ENCODE measurements at places on chromosomes 5 and 9. TPM values are rescaled to one million over a fixed set of nuclear protein-coding genes. Genes with fewer than 3 reads are reported as not detected.

TPPP gene
- 7.4 TPM for total RNA-seq

DNA sequence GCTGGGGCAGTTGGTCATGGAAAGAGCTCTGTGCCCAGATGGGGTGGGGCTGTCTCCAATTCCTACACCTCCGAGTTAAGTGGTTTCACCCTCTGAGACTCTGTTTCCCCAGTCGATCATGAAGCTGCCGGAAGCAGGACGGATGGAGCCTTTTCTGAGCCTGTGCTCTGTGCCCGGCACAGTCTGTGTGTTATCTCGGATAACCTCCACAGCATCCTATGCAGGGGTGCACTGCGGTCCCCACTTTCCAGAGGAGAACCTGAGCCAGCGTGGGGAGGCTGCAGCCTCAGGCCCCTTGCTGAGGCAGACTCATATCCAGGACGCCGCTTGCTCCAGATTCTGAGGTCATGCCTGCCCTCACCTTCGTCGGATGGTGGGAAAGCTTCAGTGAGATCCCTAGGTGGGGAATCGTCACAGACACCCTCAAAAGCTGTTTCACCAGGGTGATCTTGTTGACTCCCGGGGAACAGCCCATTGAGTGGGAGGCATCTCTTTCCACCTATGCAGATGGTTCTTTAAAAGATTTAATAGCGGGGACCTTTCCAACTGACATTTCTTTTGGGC is 6.9 kb upstream of the COL5A1 start:
- no peak overlapping the region for H3K27ac ChIP-seq
- H3K36me3 ChIP-seq: no peaks in the 10 kb centered on the region
- DNase-seq: peak; percentile 13
- H3K27me3 ChIP-seq: no peaks in the 10 kb centered on the region
- H3K4me1 ChIP-seq: no peaks in the 10 kb centered on the region

DNA sequence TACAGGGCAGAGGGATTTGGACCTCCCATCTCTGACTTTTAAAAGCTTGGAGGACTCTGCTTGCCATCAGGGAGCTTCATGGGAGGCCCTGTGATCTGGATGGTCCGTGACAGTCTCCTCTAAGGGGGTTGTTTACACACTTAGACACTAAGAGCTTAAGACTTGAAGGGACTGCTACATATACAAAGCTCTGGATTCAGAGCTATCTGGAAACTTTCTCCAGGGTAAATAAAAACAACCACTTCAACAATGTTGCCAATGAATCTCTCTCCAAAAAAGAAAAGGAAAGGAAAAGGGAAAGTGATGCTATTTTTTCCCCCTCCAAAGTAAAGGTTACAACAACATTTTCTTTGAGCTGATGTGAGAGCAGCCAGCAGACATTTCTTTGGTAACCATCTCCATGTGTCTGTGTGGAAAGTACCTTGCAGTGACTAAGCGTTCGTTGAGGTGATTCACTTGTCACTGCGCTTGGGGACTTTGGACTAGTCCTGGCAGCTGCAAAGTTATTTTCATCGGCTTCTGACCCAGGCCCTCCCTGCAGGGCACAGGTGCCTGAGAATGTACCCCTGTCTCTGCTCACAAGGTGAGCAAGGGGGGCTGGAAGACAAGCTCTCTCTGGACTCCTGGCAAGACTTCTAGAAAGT is 262.1 kb upstream of the KLF4 start:
- peak; percentile 86 for DNase-seq
- H3K27ac ChIP-seq: peak overlapping the region; percentile 80
- no peaks in the 10 kb centered on the region for H3K36me3 ChIP-seq
- H3K4me1 ChIP-seq: peaks cover 29% of the 10 kb centered on the region
- H3K27me3 ChIP-seq: no peaks in the 10 kb centered on the region

DNA sequence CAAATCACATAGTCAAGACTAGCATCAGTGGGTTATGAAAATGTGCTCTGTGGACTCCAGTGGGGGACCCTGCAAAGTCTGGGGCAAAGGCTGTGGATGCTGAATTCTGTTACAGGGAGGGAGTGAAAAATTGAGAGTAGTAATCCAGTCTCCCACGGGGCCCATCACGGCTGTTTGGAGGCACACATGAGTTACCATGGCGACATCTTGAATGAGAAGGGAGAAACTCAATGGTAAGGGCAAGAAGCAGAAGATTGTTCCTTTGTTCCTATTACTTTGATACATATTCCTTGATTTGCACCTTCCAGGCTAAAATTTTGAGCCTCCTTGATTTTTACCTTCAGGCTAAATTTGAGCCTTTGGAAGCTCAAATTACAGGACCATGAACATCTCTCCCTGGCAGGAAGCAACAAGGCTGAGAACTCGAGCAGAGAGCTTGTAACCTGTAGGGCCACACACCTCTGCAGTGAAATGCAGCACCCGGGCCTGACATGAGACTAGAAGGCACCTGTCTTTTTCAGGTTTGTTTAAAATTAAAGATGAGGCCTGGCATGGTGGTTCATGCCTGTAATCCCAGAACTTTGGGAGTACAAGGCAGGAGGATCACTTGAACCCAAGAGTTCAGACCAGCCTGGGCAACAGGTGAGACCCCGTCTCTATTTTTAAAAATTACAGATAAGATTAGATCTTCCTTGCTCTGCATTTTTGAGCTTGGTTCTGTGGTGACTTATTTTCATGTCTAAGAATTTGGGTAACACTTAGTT is 31.0 kb upstream of the ZFR start:
- no peak for DNase-seq
- no peak overlapping the region for H3K27ac ChIP-seq
- H3K4me3 ChIP-seq: no peak overlapping the region
- H3K36me3 ChIP-seq: no peaks in the 10 kb centered on the region
- no peaks in the 10 kb centered on the region for H3K27me3 ChIP-seq

DNA sequence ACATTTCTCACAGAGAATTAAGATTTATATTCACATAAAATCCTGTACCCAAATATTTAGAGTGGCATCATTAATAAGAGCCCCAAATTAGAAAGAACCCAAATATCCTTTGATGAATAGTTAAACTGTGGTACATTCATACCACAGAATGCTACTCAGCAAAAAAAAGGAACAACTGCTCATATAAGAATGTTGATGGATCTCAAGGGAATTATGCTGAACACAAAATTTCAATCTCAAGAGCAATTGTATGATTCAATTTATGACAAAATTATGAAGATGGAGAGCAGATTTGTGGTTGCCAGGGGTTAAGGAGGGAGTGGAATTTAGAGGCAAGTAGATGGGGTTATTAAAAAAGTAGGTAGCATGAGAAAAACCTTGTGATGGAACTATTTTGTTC is 4.5 kb upstream of the PAIP1 start:
- no peaks in the 10 kb centered on the region for H3K36me3 ChIP-seq
- no peak overlapping the region for H3K4me3 ChIP-seq
- no peaks in the 10 kb centered on the region for H3K4me1 ChIP-seq
- DNase-seq: no peak
- no peaks in the 10 kb centered on the region for H3K27me3 ChIP-seq
- H3K27ac ChIP-seq: no peak overlapping the region
